ENCODE measurements at places on chromosomes 4 and X. TPM values are rescaled to one million over a fixed set of nuclear protein-coding genes. Genes with fewer than 3 reads are reported as not detected.

The FAM114A1 gene
- 21.6 TPM for total RNA-seq

The TENM3 gene
- total RNA-seq, result 1.6 TPM

The ARAP2 gene
- total RNA-seq, result 0.47 TPM

The ALAS2 gene
- total RNA-seq, result not detected

The RGN gene
- not detected for total RNA-seq

The ANXA3 gene
- 58.8 TPM for total RNA-seq

The ASB9 gene
- total RNA-seq, result 26.5 TPM

The TADA2B gene
- 13.2 TPM for total RNA-seq

The IQSEC2 gene
- total RNA-seq, result 45.6 TPM

The PDZD11 gene
- total RNA-seq, result 91.0 TPM

The SHISA3 gene
- not detected for total RNA-seq

The GPR173 gene
- not detected for total RNA-seq

The PRDM5 gene
- 4.2 TPM for total RNA-seq

The LUZP4 gene
- not detected for total RNA-seq

The TIGD4 gene
- 0.31 TPM for total RNA-seq

The PASD1 gene
- not detected for total RNA-seq

The CC2D2A gene
- total RNA-seq, result 11.6 TPM

The CYTL1 gene
- not detected for total RNA-seq

The CXCL1 gene
- 6.2 TPM for total RNA-seq

The ALB gene
- total RNA-seq, result 0.16 TPM

The CENPE gene
- 4.8 TPM for total RNA-seq

The CRMP1 gene
- total RNA-seq, result 4.9 TPM

The MAGEE2 gene
- not detected for total RNA-seq

The TCEAL4 gene
- 117 TPM for total RNA-seq

The TMPRSS11D gene
- not detected for total RNA-seq

The ARHGEF38 gene
- total RNA-seq, result not detected

All from A549 treated with AZD2906 at 1 μM for 4 hours (cell line).